ENCODE measurements at places on chromosomes 5 and 9.

- no peak for DNase-seq
Measured at GRCh38 chr9:94081864-94082463, 2.3 kb upstream of the PTPDC1 start.

GRCh38 chr5:160643616-160644240 is 208.3 kb downstream of the ATP10B start:
- no peak for DNase-seq

DNA sequence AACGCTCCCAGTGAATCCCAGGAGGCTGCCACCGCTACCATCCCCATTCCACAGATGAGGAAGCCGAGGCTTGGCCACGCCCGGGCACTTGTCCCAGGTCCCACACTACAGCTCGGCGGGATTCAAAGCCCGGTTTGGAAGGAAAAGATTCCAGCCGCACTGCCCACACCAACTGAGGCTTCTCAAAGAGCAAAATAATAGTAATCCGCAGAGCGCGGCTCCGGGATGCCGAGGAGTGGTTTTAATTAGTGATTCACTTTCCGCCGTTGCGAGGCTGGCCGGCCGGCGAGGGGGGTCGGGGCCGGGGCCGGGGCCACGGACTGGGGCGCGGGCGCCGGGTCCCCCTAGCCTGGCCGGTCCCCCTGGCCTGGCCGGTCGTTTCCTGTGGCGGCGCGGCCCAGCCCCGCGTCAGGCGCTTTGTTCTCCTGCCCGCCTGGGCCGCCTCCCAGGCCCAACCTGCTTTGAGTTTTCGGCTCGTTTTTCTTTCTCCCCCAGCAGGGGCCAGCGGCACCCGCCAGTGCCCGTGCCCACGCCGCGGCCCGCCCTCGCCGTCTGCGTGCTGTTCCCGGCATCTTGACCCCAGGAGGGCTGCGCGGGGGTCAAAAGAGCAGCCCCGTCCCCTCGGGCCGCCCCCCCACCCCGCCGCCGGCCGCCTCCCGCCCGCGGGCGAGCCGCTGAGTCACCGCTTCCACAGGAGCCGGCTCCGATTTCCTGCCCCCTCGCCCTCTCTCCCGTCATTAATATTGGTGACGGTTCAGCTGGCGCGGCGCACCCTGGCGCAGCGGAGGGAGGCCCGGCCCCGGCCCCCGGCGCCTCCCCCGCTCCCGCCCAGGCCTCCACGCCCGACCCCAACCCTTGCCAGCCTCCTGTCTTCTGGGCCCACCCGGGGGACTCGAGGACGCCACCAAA is 31.2 kb downstream of the FGF18 start:
- no peak for DNase-seq

GRCh38 chr9:82334286-82334685 is 345.7 kb downstream of the SPATA31D1 start:
- no peak for DNase-seq

- DNase-seq, result no peak
Measured at GRCh38 chr9:26669701-26670670, 222.6 kb downstream of the CAAP1 start.

DNA sequence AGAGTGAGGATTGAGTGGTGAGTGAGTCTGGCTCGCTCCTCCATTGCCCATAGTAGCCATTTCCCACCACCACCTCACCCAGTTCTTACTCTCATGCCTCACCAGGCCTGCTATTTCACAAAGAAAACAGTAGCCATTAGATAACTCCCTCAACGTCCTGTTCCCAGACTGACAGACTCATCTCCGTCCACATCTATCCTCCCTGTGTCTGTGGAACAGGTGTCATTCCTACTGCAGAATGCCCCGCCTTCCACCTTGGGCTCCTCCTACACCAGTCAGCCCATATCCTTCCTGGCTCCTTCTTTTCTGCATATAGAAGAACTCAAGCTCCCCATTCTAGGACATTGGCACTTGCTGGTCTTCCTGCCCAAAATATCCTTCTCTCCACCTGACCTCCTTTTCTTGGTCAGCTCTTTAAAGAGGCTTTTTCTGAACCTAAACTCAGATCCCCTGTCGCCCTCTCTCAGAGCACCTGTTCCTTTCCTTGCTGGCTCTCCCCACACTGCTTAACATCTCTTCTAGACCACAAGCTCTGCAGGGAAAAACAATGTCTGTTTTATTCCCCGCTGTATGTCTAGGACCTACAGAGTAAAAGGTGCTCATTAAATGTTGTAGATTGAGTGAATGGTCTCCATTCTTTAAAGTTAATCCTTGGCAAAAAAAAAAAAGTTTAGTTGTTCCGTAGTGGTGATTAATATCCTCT is 3.2 kb downstream of the TNFAIP8 start:
- no peak for DNase-seq

GRCh38 chr9:79984429-79985067 is 412.8 kb downstream of the TLE4 start:
- DNase-seq, result no peak

DNA sequence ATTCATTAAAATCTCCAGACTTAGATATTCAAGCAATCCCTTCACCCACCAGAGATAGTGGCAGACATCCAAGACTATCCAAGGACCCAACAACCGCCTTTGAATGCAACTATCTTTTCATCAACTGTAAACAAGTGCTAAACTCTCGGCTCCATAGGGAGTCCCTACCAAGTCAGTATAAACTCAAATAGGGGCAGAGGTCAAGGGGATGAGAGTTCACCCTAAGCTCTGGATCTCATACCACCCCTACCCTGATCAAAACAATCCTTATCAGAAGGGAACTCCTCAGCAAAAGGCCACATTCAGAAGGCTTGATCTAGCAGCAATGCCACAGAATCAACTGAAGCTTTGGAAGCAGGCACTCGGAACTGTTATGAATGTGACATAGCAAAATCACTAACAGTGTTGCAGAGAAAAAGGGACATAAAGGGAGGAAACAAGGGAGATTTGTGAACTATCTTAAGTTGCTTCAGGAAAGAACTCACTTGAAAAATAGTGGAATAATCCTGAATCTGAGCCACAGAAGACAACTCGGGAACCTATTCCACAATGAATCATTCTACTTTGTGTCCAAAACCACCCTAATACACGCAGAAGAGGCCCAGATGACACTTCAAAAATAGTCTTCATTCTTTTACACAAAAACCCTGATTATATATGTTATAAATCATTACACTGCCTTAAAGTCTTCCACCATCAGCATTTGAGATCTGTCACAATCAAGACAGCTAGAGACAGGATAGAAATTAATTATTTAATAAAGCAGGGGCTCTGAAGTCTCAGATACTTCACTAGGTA is 49.8 kb downstream of the NR6A1 start:
- no peak for DNase-seq

All from stimulated activated CD4-positive, alpha-beta T cell treated with anti-CD3 and anti-CD28 coated beads, TNF-alpha, amount 100 ng/mL, for 1 hour (primary cell).